ENCODE measurements at places on chromosomes 3 and 15.

- DNase-seq = peak; percentile 48
These were observed 24.3 kb downstream of the ARHGAP11B start for GRCh38 chr15:30650012-30650929.

DNA sequence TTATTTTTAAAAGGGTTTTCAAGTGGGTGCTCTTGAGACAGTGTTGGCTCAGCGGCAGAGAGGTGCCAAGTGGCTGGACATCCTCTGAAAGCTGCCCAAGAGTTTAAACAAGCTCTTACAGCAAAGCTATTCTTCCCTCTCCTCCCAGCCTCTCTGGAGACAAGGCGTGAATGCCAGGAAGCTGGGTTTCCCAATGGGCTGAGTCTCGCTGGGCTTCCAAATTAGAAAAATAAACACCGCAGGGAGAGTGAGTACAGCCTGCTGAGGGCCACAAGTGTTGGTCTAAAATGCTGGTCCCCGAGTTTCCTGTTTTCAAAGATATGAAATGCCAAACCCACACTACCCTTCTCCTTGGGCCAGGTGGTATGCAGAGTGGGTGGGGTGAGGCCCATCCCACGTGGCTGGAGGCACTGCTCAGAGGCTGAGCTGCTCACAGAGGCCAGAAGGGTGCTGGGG is 36.4 kb downstream of the ZDHHC3 start:
- DNase-seq = no peak

DNA sequence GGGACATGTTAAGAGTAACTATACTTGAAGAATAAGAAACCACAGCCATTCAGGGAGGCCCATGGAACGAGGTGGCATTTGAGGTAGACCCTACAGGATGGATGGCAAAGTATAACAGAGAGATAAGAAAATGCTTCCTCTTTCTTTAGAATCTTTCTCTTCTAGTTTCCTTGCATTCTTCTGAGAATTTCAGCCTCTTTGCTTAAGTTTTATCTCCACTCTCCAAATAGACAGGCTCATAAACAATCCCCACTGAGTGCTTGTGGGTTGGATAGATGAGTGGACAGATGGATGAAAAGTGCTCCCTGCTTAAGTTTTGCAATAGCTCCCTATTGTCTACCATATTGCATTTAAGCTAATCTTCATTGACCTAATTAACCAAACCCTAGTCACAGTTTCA is 103.7 kb downstream of the MEX3B start:
- no peak for DNase-seq

GRCh38 chr3:161821591-161821990 is 325.0 kb downstream of the OTOL1 start:
- DNase-seq = no peak

DNA sequence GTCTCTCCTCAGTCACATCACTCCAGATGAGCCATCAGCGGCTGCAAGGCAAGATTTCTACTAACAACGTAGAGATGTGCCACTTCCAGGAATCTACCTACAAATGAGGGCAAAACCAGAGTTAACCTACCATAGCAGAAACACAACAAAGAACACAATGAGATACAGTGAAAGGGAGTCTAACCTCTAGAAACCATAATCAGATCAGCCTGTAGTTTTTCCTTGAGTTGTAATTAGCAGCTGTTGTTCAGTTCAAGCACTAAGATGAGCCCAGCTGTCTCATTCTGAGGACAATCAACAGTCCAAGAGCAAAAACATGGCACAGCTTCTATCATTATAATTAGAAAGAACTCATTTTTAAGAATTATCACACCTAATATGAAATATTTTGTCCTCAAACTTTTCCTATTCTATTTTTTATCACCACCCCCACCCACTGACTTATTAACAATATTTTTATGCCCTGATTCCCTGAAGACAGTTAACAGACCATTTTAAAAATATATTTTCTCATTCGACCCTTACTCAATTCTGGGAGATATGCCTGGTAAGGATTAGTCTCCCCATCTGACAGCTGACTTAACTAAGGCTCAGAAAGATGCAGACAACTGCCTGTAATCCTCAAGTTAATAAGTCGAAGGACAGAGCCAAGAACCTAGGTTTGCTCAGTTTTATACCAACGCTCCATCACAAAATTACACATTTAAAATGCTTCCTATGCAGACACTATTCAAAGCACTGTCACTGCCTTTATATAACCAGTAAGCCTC is 50.1 kb downstream of the MAGI1 start:
- DNase-seq = no peak
